ENCODE measurements at places on chromosomes 3 and 15. TPM values are rescaled to one million over a fixed set of nuclear protein-coding genes. Genes with fewer than 3 reads are reported as not detected.

PCBP4 gene
- polyA plus RNA-seq, result 60.2 TPM

GPR27 gene
- 8.7 TPM for polyA plus RNA-seq

TLR9 gene
- 0.18 TPM for polyA plus RNA-seq

RHCG gene
- polyA plus RNA-seq, result 1.9 TPM

GRCh38 chr15:91342097-91342496, 242.0 kb downstream of the SV2B start:
- no peak for DNase-seq

- no peak for DNase-seq
Observed at GRCh38 chr3:175258763-175259162, 399.6 kb downstream of the NAALADL2 start.

- DNase-seq, result peak; percentile 46
Observed at GRCh38 chr15:88704791-88705768, 66.3 kb downstream of the ISG20 start.

DNA sequence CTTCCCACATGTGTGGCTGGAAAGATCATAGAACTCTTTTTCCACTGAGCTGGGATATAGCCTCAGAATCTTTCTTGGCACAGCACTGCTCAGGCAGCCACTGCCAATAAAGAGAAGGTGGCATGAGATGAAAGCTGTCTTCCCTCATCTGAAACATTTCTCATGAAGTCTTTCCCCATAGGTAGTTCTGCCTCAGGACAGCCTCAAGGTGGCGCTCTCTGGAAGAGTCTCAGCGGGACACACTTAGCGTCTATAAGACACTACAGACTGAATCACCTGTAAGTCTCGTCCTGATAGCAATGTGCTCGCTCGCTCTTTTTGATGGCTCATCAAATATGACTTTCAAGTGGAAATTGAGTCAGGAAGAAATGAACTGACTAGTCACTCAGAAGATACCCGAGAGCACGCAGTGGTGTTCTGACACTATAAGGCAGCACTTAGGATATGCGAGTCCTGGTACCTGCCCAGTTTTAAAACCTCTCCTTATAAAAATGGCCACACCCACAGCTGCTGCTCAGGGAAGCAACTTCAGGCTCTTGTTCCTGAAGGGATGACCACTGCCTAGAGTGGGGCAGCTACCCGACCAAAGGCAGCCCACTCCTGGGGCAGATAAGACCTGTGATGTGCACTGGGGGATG, 269.5 kb downstream of the SUCLG2 start:
- peak; percentile 36 for DNase-seq

DNA sequence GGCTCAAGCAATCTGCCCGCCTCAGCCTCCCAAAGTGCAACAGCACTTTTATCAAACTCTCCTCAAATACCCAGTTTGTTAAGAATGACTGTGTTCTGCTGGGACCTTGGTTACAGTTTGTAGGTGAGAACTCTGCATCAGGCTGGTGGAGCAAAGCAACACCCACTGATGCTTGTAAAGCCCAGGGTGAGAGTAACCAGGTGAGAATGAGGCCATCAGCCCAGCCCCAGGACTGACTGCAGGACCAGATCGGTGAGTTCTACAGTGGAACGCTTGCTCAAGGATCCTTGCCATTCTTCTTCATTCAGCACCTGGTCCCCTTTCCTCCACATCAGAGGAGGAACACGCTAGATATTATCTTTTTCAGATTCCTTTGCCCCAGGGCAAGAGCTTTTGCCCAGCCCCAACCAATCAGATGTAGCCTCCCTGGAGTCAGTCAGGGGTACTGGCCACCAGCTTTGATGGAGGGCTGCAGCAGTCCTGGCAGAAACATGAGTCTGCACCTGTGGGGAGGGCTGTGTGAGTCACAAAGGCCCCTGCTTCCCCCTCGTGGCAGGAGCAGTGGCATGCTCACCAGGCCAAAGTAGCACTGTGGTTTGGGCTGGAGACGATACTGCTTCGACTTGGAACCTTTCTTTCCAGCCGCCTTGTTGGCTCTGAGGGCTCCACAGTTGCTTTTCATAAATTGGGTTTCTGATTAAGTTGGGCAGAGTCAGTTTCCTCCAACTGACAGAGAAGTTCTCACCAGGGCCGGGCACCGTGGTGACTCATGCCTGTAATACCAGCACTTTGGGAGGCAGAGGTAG, 3.5 kb upstream of the SHISA5 start:
- DNase-seq, result peak; percentile 39

- DNase-seq, result no peak
Observed at GRCh38 chr3:69538281-69538680, 152.4 kb upstream of the FRMD4B start.
